ENCODE measurements at places on chromosomes 4 and X.
A peak's percentile ranks its signal among the peaks of the same experiment; 100 is the strongest.

DNA sequence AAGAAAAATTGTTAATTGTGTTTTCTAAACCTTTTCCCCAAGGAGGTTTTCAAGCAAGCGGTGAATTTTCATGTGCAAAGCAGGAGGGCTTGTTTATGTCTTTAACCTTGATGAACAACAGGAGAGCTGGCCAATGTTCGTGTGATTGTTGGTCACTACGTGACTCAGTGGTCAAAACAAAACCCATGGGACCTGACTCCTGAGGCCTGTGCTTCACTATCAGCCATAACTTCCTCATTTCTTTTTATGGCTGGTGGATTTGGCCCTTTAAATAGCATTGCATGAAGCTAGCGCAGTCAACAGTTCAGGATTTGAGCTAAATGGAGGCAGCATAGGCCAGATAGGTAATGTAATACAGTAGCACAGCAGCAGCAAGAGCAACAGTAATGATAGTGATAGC lies 80.5 kb downstream of the MID1IP1 start:
- no peak for DNase-seq

DNA sequence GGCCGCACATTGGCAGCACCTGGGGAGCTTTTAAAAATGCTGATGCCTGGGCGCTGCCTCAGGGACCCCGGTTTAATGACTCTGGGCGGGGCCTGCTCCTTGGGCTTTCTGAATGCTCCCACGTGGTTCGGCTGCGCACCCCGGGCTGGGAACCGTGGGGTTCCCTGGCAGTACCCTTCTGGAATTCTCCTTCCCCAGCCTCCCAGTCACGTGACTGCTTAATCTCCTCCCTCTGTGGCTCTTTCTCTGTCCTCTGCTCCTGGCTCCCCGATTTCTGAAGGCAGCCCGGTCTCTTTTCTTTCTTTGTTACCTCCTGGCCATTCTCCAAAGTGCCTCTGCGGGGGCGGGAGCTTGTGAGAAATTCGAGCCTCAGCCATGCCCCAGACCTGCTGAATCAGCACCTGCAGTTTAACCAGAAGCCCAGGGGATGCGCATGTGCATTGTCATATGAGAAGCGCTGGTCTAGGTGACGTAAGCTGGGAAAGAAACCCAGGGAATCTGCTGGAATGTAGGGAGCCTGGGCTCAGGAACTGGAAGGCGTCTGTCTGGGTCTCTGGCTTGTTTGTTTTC lies 16.6 kb downstream of the CLCN4 start:
- peak; percentile 55 for DNase-seq

- DNase-seq, result no peak
Measured at GRCh38 chr4:45358573-45359506, 632.5 kb upstream of the GNPDA2 start.

GRCh38 chr4:95758001-95758400 lies 81.9 kb upstream of the PDHA2 start:
- DNase-seq, result no peak

DNA sequence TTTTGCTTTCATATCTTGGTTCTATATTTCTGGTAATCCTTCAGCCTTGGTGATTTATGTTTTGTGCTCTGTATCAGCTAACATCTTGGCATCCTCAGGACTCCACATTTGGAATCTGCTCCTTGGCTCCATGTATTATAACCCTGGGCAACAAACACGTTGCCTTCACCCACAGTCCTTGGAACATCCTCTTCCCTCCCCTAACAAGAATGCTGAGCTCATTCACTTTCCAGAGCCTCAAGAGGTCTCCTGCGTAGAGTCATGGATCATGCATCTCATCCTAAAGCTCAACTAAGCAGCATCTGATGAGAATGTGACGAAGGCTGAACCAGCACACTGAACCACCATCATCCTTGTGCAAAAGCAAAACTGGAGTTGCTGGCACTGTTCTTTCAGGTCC lies 60.5 kb upstream of the C1GALT1C1 start:
- peak; percentile 27 for DNase-seq

GRCh38 chrX:110684653-110685052 lies 111.0 kb downstream of the CHRDL1 start:
- DNase-seq, result no peak

GRCh38 chrX:28851871-28852270 lies 264.6 kb downstream of the IL1RAPL1 start:
- DNase-seq, result no peak

DNA sequence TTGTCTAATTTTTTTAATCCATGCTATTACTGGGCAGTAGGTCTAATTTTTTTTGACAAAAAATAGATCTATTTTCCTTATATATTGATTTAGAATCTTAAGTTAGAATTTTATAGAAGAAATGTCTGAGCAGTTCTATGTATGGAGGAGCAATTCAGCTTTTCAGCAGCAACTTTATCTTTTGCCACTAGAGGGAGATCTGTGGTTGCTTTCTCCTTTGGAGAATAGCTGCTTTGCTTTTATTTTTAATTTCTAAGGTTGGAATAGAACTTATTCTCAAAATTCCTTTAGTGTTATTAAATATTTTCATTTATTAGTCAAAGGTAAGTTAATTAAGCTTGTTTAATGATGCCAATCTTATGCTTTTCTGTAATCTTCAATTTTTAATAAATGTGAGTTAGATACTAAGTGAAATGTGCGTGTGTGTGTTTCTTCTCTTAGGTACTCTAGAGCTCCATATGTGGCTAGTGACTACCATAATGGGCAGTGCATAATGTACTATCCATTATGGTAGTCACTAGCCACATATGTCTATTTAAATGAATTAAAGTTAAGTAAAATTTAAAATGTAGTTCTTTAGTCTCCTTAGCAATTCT lies 29.3 kb downstream of the FAM199X start:
- DNase-seq, result no peak

DNA sequence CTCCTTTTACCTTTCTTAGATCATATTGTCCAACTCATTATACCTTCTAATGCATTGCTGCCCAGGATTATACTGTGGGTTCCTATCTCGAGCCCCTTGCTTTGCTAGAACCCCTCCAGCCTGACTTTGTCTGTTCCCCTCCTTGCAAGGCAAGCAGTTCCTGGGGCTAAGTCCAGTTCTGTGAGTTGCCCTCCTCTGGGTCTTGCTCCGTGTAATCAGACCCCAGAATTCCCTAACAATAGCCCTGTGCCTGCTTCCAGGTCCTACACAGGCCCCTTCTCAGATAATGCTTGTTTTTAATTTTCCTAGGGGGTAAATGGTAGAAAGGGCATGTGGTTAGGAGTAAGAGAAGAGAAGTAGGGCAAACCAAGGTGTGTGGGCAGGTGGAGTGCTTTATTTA lies 145.9 kb downstream of the FSTL5 start:
- no peak for DNase-seq

DNA sequence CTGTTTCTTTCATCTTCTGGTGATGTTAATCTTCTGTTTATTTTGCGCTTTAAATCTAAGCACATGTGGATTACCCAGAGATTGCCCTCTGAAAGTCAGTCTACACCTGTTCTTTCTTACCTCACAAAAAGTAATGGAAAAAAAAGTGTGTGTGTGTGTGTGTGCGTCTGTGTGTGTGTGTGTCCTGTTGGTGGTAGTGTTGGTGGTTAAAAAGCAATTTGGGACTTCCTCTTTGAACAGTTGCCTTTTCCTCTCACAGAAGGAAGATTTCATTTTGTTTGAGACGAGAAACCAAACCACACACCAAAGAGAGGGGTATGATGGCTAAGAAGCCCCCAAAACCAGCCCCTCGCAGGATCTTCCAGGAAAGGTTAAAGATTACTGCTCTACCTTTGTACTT lies at the start of gene STAP1:
TSS of gene STAP1 (plus strand) at position 235 of the 400 bp plus-strand sequence. CDS start at position 318, 83 bp downstream.
- DNase-seq, result no peak

- no peak for DNase-seq
Measured at GRCh38 chrX:15398874-15399273, 14.7 kb upstream of the VEGFD start.

- DNase-seq, result peak; percentile 91
Measured at GRCh38 chr4:139872274-139872673, 206.7 kb downstream of the MGST2 start.

- no peak for DNase-seq
Measured at GRCh38 chrX:8374041-8374825, 90.4 kb upstream of the VCX3B start.

GRCh38 chr4:156959298-156959702 lies 12.3 kb downstream of the PDGFC start:
- DNase-seq, result peak; percentile 65

DNA sequence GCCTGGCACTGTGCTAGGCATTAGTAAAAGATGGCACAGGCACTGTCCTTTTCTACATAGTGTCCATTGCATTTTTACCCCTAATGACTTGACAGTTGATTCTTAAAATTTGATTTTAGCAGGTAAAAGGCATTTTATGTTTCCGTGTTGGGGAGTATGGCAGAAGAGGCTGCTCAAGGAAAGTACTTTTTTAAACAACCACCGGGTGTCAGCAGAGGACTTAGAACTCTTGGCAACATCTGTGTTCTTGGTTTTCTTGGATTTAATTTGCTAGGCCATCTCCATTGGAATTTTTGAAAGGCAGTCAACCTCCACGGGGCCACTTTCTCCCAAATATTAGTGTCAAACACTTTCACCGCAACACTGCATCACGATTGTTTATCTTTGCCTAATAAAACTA lies 102.9 kb downstream of the TSPAN7 start:
- DNase-seq, result peak; percentile 2

DNA sequence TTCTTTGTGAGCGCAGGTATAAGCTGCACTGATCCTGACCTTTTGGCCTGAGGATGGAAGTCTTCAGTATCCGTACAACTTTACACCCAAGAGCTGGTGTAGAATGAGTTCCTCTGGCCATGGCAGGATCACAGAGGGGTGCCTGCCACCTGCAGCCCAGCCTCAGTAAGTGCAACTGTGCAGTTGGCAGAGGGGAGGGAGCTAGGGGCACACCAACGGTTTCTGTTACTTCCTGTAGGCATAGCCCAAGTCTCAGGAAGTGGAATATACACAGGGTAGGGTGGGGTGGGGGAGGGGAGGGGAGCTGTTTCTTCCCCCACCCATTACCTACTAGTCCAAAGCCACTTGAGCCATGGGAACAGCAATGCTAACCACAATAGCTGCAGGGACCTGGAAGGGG lies 85.4 kb upstream of the GBA3 start:
- DNase-seq, result no peak

Measured in GM04503 (cell line).